ENCODE measurements at places on chromosomes 5 and 9.

DNA sequence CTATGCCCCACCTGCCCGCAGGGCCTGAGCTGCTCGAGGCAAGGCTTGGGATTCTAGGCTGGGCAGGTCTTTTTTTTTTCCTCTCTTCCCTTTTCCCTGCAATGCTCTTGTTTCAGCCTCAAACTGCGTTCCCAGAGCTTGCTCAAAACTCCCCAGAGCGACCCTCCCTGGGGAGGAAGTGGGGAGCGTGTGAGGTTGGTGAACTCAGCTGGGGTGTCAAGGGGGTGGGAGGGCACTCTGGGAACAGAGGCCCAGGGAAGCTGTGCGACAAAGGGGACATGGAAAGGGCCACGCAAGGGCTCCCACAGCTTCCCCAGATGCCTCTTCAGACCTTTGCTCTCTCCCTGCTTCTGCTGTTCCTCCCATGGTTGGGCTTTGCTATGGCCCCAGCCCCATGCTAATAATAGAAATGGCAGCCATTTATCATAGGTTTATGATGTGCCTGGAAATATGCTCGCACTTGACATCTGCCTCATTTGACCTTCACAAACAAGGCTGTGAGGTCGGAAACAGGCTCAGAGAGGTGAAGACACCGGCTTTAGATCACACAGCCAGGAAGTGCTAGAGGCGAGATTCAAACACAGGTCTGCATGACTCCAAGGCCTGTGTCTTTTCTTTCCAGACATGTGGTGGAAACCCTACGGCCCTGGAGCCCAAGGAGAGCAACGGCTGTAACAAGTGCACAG is 40.9 kb upstream of the IL17B start:
- H3K27me3 ChIP-seq, result no peaks in the 10 kb centered on the region
- peak overlapping the region; percentile 97 for H3K27ac ChIP-seq
- H3K4me3 ChIP-seq, result no peak overlapping the region
- no peak for DNase-seq

GRCh38 chr9:131405428-131405827 is 11.5 kb downstream of the PRRC2B start:
- no peak overlapping the region for H3K4me3 ChIP-seq
- no peaks in the 10 kb centered on the region for H3K36me3 ChIP-seq
- peak overlapping the region; percentile 83 for H3K27ac ChIP-seq
- no peaks in the 10 kb centered on the region for H3K27me3 ChIP-seq
- H3K4me1 ChIP-seq, result peaks cover 94% of the 10 kb centered on the region
- DNase-seq, result no peak

GRCh38 chr9:95793924-95794828 is 81.3 kb upstream of the ERCC6L2 start:
- no peaks in the 10 kb centered on the region for H3K27me3 ChIP-seq
- H3K4me1 ChIP-seq, result no peaks in the 10 kb centered on the region
- H3K4me3 ChIP-seq, result no peak overlapping the region
- no peak for DNase-seq

DNA sequence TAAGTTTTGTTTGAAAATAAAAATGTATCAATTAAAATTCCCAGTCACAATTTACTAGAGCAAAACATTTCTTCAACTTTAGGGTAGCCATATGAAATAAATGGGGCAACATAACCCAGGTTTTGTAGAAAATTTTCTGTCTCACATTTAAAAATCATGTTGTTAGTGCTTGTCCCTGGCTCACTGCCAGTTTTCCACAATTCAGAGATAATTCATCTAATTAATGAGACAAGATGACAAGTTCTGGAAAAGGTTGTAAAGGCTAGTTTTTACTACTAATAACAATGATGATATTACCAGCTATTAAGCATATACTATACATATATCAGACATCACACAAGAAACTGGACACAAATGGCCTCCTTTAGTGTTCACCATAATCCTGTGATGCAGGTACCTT is 45.9 kb downstream of the MEGF9 start:
- peaks cover 5% of the 10 kb centered on the region for H3K4me1 ChIP-seq
- H3K27me3 ChIP-seq, result no peaks in the 10 kb centered on the region
- no peak overlapping the region for H3K4me3 ChIP-seq
- no peak overlapping the region for H3K27ac ChIP-seq
- no peak for DNase-seq
- no peaks in the 10 kb centered on the region for H3K36me3 ChIP-seq

GRCh38 chr9:133944746-133945135 is 47.4 kb downstream of the VAV2 start:
- no peaks in the 10 kb centered on the region for H3K27me3 ChIP-seq
- no peaks in the 10 kb centered on the region for H3K4me1 ChIP-seq
- no peak for DNase-seq
- H3K36me3 ChIP-seq, result no peaks in the 10 kb centered on the region
